ENCODE measurements at places on chromosomes 13 and 19. TPM values are rescaled to one million over a fixed set of nuclear protein-coding genes. Genes with fewer than 3 reads are reported as not detected.
A peak's percentile ranks its signal among the peaks of the same experiment; 100 is the strongest.

ICAM5 gene
- not detected for total RNA-seq

ZNF726 gene
- 5.4 TPM for total RNA-seq

CYP2A7 gene
- total RNA-seq, result not detected

- DNase-seq, result no peak
Measured at GRCh38 chr13:83877651-83878355, 4.5 kb downstream of the SLITRK1 start.

- no peak for DNase-seq
Measured at GRCh38 chr13:97182111-97182890, 39.8 kb upstream of the MBNL2 start.

DNA sequence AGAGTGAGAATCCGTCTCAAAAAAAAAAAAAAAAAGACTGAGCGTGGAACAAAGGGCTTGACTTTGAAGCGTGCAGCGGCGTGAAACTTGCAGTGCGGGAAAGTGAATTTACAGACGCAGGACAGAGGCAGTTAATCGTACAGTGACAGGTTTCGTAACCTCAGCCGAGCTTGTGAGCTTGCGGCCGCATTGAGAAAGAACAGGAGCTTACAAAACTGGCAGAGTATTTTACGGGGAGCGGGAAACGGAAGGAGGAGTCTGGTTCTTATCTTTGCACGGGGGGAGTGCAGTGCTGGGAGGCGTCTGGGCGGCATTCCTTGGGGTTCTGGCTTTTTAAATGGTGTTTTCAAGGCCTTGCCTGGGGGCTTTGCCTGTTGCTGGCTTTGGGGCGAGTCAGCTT, 6.0 kb upstream of the BSG start:
- DNase-seq, result no peak

DNA sequence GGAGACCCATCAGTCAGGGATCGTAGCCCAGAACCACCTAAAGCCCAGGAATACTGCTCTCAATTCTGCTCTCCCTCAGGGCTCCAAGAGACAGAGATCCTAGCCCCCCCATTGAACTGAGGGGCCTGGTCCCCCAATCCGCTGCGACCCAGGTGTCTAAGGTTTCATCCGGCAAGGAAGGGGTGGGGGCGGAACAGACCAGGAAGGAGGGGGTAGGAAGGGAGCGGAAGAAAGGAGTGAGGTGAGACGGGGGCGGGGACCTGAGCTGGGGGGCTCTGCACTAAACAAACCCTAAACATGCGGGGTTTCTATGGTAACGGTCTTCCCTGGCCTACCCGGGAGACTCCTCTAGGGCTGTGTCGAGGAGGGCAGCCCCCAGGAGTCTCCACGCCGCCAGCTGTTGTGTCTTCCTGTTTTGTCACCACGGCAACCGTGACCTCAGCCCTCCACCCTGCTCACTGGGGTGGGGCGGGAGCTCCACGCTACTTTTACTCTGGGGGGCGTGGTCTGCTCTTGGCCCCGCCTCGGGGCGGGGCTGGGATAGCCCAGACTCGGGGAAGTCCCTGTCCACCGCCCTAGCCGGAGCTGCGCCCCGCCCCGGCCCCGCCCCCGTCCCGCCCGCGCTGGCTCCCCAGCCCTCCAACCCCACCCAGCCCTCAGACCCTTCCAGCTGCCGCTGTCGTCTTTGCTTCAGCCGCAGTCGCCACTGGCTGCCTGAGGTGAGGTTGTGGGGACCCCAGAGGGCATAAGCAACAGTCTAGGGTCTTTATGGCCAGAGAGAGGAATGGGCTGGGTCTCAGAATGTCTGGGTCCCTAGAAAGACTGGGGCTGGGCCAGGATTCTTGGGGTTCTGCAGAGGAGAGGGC, at the start of gene MYADM:
Gene MYADM, plus strand, starts transcription at position 659 of the 866 bp plus-strand sequence. CDS start 5,647 bp downstream, outside the sequence.
- DNase-seq, result peak; percentile 100

Data from naive thymus-derived CD8-positive, alpha-beta T cell (primary cell).